ENCODE measurements at places on chromosomes 13 and 19. TPM values are rescaled to one million over a fixed set of nuclear protein-coding genes. Genes with fewer than 3 reads are reported as not detected.

The KIR2DL1 gene
- not detected for total RNA-seq

The HSH2D gene
- total RNA-seq = 0.27 TPM

The MIPEP gene
- 19.4 TPM for total RNA-seq

The SIGLEC12 gene
- total RNA-seq = not detected

The GRIK5 gene
- 21.4 TPM for total RNA-seq

The UHRF1 gene
- 28.5 TPM for total RNA-seq

The C19orf67 gene
- total RNA-seq = not detected

The ZFP36 gene
- total RNA-seq = 23.1 TPM

The SULT2B1 gene
- 1.1 TPM for total RNA-seq

The NLRP11 gene
- not detected for total RNA-seq

The ZNF729 gene
- total RNA-seq = 0.16 TPM

The ELOF1 gene
- 23.4 TPM for total RNA-seq

The ATP8A2 gene
- total RNA-seq = 17.1 TPM

The RUBCNL gene
- total RNA-seq = 7.3 TPM

The ATP4B gene
- total RNA-seq = not detected

The CD70 gene
- total RNA-seq = 1.8 TPM

The URAD gene
- total RNA-seq = not detected

The LGI4 gene
- 50.3 TPM for total RNA-seq

The GAPDHS gene
- 0.38 TPM for total RNA-seq

The GIPR gene
- 0.11 TPM for total RNA-seq

The RDH8 gene
- not detected for total RNA-seq

The CALR3 gene
- not detected for total RNA-seq

The C5AR1 gene
- 2.0 TPM for total RNA-seq

The NOVA2 gene
- 10.1 TPM for total RNA-seq

The TMEM255B gene
- 4.9 TPM for total RNA-seq

The LILRA2 gene
- total RNA-seq = not detected

The SLC1A6 gene
- 12.4 TPM for total RNA-seq

The CADM4 gene
- total RNA-seq = 44.0 TPM

The APC2 gene
- total RNA-seq = 112 TPM

The STK24 gene
- total RNA-seq = 72.1 TPM

The GPR183 gene
- total RNA-seq = 7.6 TPM

The ATP12A gene
- total RNA-seq = 0.38 TPM

The SBSN gene
- total RNA-seq = 0.93 TPM

The N4BP2L2 gene
- total RNA-seq = 376 TPM

The ZNF649 gene
- 36.3 TPM for total RNA-seq

The DIRAS1 gene
- 11.7 TPM for total RNA-seq

The SAFB gene
- total RNA-seq = 177 TPM

The EFNB2 gene
- total RNA-seq = 70.9 TPM

The FBN3 gene
- 9.1 TPM for total RNA-seq

The CD209 gene
- 5.4 TPM for total RNA-seq

The ACTN4 gene
- 293 TPM for total RNA-seq

The ZNF541 gene
- 0.44 TPM for total RNA-seq

The PROZ gene
- total RNA-seq = not detected

The ZNF568 gene
- 36.0 TPM for total RNA-seq

The MAST1 gene
- total RNA-seq = 23.3 TPM

The SYCN gene
- total RNA-seq = not detected

The GPI gene
- total RNA-seq = 213 TPM

The TMEM145 gene
- total RNA-seq = 20.5 TPM

The TICAM1 gene
- 3.7 TPM for total RNA-seq

The ZNF677 gene
- 67.0 TPM for total RNA-seq

The MIA gene
- 3.4 TPM for total RNA-seq

The CNFN gene
- total RNA-seq = not detected

The OSCAR gene
- total RNA-seq = not detected

The TMEM238 gene
- 0.99 TPM for total RNA-seq

Data from camera-type eye (tissue), 1 donor.